ENCODE measurements at places on chromosomes 3 and 15.

GRCh38 chr3:126895178-126896066, 87.5 kb upstream of the PLXNA1 start:
- no peak overlapping the region for H3K4me3 ChIP-seq
- no peak for DNase-seq
- H3K27ac ChIP-seq = no peak overlapping the region
- no peaks in the 10 kb centered on the region for H3K27me3 ChIP-seq
- no peaks in the 10 kb centered on the region for H3K4me1 ChIP-seq
- peaks cover 11% of the 10 kb centered on the region for H3K36me3 ChIP-seq

GRCh38 chr15:58066042-58066867, 744 bp upstream of the ALDH1A2 start:
- DNase-seq = peak; percentile 25
- peaks cover 61% of the 10 kb centered on the region for H3K27me3 ChIP-seq
- peaks cover 8% of the 10 kb centered on the region for H3K36me3 ChIP-seq
- H3K27ac ChIP-seq = no peak overlapping the region
- H3K4me3 ChIP-seq = peak overlapping the region; percentile 86

DNA sequence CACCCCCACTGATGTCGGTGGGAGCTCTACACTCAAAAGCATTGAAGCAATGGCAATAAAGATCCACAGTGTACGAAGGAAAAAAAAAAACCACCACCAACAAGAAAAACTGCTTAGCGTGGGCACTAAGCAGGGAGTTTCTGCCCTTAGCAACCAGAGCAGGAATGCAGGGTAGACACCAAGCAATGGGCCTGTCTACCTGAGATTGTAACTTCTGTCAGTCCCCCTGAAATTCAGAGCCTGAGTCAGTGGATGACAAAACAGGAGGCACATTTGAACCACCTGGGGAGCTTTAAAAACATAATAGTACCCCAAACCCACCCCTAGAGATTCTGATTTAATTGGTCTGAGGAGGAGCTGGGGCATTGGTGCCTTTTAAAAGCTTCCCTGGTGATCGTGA, 275.2 kb downstream of the SATB1 start:
- no peak for DNase-seq
- H3K27me3 ChIP-seq = no peaks in the 10 kb centered on the region
- H3K4me1 ChIP-seq = no peaks in the 10 kb centered on the region
- H3K36me3 ChIP-seq = no peaks in the 10 kb centered on the region

DNA sequence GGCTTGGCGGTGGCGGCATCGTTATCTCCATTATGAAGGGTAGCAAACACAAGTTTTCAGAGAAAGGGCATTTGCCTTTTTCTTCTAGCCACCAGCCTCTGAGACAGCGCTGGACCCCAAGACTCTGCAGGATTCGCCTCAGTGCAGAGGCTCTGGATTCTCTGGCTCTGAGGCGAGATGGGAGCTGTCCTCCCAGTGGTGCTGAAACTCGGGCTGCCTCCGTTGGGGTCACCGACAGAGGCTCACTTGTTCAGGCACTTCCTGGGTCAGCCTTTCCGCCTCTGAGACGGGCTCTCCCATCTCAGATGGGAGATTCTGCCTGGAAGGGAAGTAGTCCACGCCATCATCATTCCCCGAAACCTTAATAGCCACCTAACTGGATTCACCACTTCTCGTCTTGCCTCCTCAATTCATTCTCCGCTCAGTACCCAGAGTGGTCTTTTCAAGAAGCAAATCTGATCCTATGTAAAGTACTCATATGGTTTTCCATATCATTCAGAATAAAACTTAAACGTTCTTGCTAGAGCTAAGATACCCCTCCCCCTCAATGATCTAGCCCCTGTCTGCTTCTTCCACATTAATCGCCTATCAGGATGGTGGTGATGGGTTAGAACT, 76.9 kb downstream of the RHCG start:
- H3K4me3 ChIP-seq = no peak overlapping the region
- peaks cover 88% of the 10 kb centered on the region for H3K27me3 ChIP-seq

DNA sequence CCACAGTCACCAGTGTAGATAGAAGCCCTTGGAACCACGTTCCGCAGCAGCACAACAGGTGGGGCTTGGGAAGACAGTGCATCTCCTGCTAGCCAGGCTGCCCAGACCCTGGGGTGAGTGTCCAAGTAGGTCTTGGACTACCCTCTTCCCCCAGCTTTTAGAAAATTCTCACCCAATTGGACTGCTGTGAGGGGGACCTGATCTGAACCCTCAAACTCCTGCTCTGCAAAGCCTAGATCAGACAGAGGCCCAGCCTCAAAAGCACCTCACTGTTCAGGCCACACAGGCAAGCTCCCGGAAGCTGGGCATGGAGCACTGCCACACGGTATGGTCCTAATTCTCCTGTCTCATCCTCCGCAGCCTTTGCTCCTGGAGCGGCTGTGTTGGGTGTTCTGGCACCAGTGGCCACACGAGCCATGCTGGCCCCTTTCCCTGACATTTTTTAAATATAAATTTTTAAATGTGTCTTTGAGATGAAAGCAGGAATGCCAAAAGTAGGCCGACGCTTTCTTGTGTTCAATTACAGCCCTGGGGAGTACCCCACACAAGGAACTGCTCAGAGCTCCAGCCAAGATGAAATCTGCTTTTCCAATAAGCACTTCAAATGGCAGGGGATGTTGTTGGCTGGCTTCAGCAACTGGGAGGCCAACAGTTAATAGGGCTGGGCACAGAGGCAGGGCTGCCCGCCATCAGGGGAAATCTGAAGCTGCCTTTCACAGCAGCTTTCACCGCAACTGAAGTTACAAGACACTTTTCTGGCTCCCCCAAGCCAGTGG, 40.9 kb downstream of the CPN2 start:
- no peak for DNase-seq
- H3K27ac ChIP-seq = no peak overlapping the region
- H3K4me1 ChIP-seq = peaks cover 40% of the 10 kb centered on the region

- no peak for DNase-seq
- H3K27ac ChIP-seq = no peak overlapping the region
- H3K4me1 ChIP-seq = no peaks in the 10 kb centered on the region
- no peak overlapping the region for H3K4me3 ChIP-seq
- no peaks in the 10 kb centered on the region for H3K27me3 ChIP-seq
Observed at GRCh38 chr3:62145086-62145757, 228.1 kb downstream of the FEZF2 start.

DNA sequence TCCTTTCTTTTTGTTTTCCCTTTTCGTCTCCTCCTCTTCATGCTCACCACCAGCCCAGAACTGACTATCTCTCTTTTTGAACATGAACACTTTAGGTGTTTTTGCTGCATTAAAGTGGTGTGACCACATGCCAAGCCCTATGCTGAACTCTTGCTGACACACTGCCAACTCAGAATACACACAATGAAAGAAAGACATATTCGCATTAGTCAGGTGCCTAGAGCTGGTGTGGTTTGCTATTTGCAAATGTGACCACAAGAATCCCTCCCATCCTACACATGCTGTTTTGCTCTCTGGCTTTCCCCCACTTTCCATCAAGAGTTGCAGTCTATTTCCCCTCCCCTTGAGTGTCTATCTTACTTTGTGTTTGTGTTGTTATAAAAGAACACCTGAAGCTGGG, 967.8 kb upstream of the CFAP20DC start:
- peak overlapping the region; percentile 75 for H3K27ac ChIP-seq
- H3K4me3 ChIP-seq = no peak overlapping the region
- H3K4me1 ChIP-seq = peaks cover 7% of the 10 kb centered on the region
- H3K36me3 ChIP-seq = no peaks in the 10 kb centered on the region
- no peak for DNase-seq
